ENCODE measurements at places on chromosomes 5 and 9.

- no peak for DNase-seq
Measured at GRCh38 chr9:34380034-34380510, 3.4 kb upstream of the MYORG start.

DNA sequence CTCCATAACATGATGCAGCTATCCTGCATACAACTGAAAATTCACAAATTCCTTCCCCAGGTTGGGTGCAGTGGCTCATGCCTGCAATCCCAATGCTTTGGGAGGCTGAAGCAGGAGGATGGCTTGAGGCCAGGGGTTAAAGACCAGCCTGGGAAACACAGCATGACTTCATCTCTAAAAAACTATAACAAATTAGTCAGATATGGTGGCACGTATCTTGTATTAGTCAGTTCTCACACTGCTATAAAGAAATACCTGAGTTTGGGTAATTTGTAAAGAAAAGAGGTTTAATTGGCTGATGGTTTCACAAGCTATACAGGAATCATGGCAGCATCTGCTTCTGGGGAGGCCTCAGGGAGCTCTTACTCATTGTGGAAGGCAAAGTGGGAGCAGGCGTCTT, 56.4 kb upstream of the DAPK1 start:
- no peak for DNase-seq

GRCh38 chr9:94168203-94169000, 84.1 kb downstream of the PTPDC1 start:
- no peak for DNase-seq

GRCh38 chr9:99288830-99289229, 66.7 kb downstream of the SEC61B start:
- no peak for DNase-seq

DNA sequence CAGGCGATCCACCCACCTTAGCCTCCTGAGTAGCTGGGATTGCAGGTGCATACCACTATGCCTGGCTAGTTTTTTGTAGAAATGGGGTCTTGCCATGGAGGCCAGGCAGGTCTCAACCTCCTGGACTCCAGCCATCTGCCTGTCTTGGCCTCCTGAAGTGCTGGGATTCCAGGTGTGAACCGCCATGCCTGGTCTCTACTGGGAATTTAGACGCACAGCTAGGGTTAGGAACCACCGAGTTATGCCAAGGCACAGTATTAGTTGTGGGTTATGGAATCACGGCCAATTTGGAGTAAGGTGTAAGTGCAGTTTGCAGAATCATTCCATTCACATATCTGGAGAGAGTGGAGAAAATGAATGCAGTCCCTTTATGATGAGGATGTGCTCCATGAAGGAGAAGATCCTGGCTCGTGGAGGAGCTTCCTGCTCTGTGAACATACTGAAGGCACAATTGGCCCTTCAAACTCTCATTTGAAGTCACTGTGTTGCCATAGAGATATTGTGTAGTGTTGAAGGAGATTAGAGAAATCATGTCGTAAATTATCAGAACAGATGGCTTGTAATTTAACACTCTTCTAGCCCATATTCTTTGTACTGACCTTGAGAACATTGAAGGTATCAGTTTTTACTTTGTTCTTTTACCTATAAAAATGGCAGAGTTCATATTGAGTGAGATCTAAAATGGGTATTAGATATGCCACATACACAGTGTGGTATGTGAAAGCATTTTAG, 18.8 kb downstream of the TRIO start:
- DNase-seq: no peak

- DNase-seq: no peak
Measured at GRCh38 chr9:9874270-9874669, 738.5 kb downstream of the PTPRD start.

DNA sequence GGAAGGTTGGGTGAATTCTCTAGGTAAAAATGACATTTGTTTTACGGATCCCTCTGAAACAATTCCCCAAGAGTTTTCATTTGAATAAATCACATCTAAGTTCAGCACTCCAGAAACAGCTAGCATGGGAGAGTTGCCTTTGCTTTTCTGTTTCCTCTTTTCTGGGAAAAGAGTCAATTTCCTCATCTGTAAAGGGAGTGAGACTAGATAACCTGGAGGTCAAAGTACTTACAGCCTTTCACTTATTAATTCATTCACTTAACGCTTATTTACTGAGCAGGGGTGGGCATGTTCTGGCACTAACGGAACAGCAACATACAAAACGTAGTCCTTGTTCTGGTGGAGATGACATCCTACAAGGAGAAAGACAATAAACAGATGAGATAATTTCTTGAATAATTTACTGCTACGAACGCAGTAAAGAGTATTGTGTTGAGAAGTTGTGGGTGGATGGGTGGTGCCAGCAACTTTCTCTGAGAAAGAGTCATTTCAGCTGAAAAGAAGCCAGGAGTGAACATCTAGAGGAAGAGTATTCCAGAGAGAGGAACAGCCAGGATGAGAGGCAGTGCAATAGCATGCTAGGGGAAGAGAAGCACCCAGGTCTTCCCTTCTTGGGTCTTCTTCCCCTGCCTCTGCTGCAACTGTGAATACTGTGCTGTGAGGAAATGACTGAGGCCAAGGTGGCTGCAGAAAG, 335.6 kb downstream of the ZSWIM6 start:
- no peak for DNase-seq

DNA sequence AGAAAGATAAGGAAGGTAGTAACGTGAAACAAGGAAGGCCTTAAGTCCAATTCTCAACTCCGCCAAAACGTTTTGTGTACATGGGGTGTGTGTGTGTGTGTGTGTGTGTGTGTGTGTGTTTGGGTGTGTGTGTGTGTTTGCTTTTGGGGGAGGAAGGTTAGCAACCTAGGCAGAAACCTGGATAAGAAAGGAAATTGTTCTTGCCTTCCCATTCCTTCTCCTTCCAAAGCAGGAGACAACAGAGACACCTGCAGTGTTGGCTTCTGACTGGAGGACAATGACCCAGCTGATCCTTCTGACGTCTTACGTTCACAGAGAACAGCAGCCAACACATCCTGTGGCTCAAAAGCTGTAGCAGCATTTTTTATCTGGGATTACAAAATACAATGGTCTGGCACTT, 4.1 kb upstream of the CCNG1 start:
- DNase-seq: no peak

- DNase-seq: no peak
Measured at GRCh38 chr5:78974011-78974410, 11.1 kb downstream of the ARSB start.

DNA sequence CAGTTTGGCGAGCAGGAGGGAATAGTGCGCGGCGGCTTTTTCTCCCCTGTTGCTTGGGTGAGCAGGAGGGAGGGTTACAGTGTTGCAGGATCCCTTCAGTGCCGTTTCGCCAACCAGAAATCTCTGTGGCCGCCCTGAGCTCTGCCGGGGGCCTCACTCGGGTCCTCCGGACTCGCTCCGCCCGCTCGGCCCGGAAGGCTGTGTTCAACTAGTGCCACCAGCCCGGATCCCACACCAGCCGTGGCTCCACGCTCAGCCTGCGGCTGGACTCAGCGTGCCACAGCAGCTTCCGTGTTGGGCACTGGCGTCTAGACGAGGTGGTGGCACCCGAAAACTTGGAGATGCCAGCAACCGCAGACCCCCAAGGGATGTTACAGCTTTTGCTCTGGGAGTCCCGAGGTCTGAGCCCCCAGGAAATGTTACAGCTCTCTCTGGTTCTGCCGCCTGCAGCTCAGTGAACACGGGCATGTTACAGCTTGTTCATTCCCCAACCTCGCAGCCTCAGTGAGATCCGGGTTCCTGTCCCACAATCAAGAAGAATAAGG, 16.0 kb upstream of the OR13C9 start:
- no peak for DNase-seq

- peak; percentile 7 for DNase-seq
Measured at GRCh38 chr5:141524604-141525597, 36.0 kb downstream of the PCDHGC5 start.

- DNase-seq: no peak
Measured at GRCh38 chr9:128595471-128595870, 43.1 kb downstream of the SPTAN1 start.

GRCh38 chr5:135140446-135141204, 106.6 kb upstream of the PITX1 start:
- no peak for DNase-seq

DNA sequence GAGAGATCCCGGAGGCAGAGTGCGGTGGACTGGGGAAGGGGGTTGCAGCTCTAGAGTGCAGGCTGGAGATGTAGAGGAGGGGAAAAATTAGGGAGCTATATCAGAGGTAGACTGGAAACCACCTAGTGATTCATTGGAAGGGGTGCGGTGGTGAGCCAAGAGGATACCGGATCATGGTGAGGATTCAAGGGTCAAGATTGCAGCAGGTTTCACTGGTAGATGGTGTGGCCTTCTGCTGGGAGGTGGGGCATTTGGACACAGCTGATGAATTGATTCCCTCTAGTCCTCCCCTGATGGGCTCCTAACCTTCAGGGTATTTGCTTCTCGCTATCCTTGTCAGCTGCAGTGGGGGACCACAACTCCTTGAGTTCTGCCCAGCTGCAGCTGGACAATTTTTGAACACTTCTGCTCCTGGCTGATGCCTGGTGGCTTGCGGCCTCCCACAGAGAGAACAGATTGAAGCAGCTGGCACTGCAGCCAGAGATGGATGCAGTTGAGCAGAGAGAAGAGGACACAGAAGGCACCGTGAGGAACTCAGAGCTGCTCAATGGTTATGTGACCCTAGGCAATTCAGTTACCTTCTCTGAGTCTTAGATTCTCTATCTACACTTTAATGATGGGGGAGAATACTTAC, 134.4 kb upstream of the ABCA1 start:
- DNase-seq: no peak

- DNase-seq: no peak
Measured at GRCh38 chr9:445033-445432, 230.4 kb downstream of the DOCK8 start.

DNA sequence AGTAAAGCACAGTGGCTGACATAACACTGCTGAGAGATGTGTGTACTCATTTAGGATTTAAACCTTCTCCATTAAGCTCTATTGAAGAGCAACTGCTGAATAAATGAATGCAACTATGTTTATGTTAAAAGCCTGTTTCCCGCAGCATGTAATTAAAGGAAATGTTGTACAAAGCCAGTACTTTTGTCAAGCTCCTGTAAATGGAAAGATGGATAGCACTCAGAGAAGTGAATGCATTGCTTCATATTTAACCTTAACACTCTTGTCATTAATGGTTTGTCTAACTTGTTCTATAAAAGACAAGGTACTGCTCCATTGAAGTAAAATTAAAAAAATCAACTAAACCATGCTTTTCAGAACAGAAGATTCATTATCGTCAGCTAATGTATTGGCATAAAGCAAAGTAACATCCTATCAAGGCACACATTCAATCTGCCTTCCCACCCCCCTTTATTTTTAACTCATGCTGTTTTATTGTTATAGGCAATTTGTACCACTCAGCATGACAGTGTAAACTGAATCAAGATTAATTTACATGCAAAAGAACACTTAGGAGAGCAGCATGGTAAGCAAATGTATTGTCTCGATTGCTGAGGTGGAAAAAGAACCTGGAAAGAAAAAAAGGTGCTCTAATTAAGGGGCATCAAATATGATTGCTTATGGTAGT, 240.9 kb upstream of the TBCA start:
- no peak for DNase-seq

GRCh38 chr5:123810746-123811340, 298.9 kb downstream of the CSNK1G3 start:
- DNase-seq: no peak

DNA sequence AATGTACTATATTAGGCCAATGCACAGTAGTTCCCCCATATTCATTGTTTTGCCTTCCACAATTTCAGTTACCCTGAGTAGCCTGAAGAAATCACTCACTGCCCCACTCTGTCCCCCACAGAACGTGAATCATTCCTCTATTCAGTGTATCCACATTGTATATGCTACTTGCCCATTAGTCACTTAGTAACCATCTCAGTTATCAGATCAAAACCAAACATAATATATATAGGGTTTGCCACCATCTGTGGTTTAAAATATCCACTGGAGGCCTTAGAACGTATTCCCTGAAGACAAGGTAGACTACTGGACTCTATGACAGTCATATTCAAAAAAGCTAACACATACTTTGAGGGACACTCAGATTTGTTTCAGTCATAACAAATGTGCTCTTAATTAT, 465.7 kb upstream of the RGMB start:
- DNase-seq: no peak

GRCh38 chr5:73642344-73642743, 16.3 kb downstream of the ARHGEF28 start:
- DNase-seq: no peak

GRCh38 chr5:65075623-65076250, 307.0 kb downstream of the CWC27 start:
- DNase-seq: no peak

GRCh38 chr9:18393340-18394130, 80.4 kb upstream of the ADAMTSL1 start:
- no peak for DNase-seq

DNA sequence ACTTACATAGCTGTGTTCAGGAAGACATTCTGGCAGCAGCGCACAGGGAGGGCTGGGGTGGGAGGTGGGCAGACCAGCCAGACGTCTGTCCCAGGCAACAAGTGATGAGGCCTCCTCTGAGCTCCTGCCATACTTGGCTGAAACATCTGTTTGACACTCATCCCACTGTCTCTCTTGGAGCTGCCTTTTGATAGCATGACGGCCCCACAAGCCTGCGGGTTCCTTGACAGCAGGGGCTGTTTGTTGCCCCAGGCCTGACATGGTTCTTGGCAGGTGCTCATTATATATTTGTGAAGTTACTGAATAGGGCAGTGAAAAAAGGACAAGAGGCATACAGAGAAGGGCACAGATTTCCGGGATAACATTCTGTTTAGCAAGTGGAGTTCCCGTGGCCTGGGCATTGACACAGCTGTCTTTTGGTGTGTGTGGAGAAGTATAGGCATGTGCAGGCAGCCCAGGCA, 22.2 kb upstream of the B4GALT1 start:
- no peak for DNase-seq

DNA sequence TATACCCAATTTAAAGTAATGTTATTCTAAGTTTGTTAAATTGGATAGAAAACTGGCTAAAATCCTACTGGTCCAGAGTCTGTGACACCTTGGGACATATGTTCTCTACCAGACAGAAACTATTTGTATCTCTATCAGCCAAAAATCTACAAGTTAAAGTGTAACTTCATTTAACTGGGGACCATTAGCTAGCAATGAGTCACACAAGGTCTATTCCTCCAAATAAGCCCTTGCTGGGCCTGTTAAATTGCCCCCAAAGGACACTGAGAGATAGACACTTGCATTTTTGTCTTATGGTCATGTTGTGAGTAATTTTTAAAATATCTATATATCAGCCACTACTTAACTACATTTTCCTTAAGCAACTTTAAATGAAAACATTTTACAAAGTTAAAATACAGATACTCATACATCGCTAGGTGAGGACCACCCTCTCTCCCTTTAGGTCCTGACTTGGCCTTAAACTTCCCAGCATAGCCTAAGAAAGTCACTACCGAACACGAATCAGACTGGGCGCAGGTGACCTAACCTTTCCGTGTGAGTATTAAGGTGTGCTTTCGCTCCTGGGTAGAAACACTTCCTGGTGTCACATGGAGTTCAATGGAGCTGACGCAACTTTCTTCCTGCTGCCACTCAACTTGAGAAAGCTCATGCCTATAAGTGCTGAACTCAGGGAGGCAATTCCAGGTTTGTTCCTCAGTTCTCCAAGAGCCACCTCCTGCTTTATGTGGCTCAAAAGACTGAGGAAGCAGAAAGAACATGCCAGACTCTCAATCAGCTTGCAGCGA, 249.1 kb downstream of the DIRAS2 start:
- DNase-seq: no peak
